NCI-H524 (cell line): ENCODE measurements at places on chromosomes 7 and 10.

GRCh38 chr10:122280156-122280555 is 9.1 kb downstream of the BTBD16 start:
- no peak for DNase-seq

DNA sequence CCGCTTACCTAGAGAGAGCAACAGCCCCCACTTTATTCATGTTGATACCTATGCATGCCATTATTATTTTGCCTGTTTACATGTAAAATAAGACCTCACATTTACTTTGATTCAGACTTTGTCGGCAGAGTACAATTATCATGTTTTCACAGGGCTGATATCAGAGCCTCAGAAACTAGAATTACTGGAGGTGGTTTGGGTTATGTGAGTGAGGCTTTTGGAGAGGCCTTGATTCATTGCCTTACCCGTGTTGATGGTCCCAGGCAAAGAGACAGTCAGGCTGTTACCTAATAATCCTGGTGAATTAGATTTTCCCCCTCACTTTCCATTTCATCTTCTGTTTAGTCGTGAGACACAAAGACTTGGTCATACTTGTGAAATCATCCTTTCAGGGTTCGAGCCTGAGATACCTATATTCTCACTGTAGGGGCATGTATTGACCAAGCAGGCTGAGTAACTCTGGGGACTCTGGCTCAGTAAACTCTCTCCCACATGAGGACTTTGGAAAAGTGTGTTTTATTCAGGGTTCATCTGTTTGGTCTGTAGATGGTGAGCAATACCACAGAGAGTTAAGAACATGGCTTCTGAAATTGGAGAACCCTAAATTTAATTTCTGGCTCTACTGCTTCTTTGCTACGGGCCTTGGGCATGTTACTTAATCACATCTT is 150.9 kb downstream of the CELF2 start:
- no peak for DNase-seq

GRCh38 chr7:142645777-142646176 is 103.5 kb upstream of the PRSS1 start:
- DNase-seq = no peak

DNA sequence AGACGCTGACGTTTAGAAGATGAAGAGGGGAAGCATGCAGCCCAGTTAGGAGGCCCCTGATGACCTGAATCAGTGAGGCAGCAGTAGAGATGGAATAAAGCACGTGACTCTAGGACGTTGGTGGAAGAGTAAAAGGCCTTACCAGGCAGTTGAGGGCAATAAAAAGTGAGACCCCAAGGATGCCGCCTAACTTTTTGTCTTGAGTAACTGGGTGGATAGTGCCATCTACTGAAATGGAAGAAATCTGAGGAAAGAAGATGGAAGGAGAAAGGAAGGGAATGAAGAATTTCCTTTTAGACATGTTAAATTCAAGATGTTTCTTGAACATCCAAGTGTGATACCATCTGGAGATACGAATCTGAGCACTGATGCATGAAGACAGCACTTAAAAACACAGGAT is 220.0 kb upstream of the LRRN3 start:
- DNase-seq = peak; percentile 54

GRCh38 chr7:155846156-155846555 is 33.9 kb upstream of the SHH start:
- no peak for DNase-seq

DNA sequence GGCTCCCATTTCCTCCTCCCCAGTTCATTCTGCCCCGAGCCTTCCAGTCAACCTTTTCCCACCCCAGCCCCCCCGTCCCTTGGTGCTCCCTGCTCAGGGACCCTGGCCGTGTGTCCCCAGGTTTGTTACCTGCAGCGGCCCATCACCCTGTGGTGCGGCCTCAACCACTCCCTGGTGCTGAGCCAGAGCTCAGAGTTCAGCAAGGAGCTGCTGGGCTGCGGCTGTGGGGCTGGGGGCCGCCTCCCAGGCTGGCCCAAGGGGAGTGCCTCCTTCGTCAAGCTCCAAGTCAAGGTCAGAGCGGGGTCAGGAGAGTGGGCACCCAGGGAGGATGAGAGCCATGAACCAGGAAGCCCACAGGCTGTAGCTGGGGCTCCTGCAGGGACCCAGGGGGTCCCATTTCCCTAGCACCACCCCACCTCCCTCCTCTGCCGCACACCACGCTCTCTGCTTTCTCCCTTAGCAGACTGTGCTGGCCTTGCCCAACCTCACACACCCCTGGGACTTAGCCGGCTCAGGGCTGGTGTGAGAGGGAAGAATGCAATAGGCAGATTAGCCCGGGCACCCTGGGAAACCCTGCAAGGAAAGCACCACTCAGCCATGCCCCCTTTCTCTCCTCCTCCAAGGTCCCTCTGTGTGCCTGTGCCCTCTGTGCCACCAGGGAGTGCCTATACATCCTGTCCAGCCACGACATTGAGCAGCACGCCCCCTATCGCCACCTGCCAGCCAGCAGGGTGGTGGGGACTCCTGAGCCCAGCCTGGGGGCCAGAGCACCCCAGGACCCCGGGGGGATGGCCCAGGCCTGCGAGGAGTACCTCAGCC is 2.0 kb upstream of the PCOLCE start:
- DNase-seq = no peak

DNA sequence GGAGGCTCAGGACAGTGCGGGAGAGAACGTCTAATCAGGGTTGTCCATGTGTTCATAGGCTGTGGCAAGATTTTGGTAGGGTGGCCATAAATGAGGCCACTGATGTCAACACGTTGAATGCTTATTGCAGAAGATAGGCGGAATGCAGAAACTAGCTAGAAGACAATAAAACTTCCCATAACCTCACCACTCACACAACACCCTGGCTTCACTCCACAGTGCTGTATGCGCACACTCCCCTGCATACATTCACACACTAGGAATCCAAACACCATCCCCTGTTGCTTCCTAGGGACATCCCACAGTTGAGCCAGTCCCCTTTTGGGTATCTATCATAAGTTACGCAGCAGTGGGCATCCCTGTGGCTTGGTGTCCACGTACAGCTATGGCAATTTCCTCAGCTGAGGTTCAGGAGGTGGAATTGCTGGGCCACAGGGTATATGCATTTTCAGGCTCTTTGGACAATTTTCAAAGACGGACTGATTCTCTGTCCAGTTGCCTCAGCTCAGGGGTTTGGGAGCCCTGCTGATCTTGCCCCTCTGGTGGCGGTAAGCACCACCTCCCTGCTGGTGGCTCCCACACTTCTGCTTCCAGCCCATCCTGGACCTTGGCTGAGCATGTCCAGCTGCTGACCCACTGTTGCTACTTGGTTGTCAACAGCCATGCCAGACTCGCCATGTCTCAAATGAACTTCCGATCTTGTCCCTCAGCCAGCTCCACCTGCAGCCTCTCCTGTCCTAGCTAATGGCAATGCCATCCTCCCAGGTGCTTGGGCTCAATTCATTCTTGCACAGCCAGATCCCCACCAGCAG is 36.4 kb downstream of the CDH23 start:
- DNase-seq = no peak

DNA sequence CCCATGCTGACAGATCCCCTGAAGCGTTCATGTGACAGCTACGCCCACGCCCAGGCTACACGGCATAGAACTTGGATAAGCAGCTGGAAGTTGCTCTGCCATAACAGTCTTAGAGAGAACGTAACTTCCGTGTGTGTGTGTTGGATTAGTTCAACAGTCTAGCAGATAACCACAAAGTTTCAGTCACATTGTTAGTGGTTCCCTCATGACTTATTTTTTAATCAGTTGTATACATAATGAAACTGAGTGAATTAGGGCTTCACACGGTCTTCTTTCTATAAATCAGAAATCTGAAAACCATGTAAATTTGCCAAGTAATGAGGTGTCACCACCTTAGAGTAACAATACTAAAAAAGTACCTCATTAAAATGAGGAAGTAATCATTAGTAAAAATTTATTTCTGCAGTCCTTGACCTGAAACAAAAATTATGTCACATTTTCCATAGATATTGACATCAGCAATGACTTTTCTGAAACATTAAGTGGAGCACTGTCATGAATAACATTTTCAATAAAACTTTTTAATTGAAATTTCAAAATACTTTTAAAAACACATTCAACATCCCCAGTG is 21.7 kb upstream of the MACC1 start:
- no peak for DNase-seq

DNA sequence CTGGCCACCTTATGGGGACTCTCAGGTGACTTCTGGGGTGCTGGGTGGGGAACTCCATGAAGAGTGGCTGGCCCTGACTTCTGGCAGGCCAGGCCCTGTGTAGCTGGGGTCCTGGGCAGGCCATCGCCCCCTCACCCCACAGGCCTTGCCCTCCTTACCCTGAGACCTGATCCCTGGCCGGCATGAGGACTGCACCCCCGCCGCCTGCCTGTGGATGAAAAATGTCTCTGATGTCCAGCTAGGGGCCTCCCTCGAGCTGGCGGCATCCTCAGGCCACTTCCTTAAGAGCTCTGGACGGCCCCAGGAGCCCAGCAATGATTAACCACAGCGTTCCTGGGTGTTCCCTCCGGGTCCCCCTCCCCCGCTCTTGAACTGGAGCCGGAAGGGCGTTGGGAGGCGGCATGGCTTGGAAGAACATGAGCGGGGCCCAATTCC is 31.8 kb upstream of the SHH start:
- no peak for DNase-seq

DNA sequence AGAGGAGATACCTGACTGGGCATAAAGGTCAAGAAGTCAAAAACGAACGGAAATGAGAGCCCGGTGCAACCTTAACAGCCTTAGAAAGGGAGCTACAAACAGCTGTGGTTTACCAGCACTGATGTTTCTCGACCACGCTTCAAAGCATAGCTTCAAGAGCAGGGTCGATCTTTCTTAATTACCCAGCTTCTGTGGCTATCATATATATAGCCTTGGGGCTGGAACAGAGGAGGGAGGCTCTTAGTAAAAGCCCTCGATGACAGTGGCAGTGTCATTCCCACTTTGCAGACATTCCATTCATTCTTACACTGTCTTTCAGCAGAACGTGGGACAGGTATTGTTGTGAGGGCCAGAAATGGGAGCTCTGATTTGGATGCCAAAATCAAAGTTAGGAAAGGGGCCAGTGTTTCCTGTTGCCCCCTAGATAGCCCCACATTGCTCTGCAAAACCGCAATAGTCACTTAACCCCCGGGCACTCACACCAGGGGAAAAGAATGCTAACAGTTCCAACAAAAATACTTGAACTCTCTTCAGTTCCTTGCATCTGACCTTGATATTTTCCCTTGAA is 141.5 kb downstream of the MTPAP start:
- no peak for DNase-seq

GRCh38 chr10:42997849-42998165 is 79.1 kb upstream of the RET start:
- DNase-seq = no peak

- no peak for DNase-seq
Observed at GRCh38 chr7:83532219-83532618, 116.7 kb downstream of the SEMA3E start.

DNA sequence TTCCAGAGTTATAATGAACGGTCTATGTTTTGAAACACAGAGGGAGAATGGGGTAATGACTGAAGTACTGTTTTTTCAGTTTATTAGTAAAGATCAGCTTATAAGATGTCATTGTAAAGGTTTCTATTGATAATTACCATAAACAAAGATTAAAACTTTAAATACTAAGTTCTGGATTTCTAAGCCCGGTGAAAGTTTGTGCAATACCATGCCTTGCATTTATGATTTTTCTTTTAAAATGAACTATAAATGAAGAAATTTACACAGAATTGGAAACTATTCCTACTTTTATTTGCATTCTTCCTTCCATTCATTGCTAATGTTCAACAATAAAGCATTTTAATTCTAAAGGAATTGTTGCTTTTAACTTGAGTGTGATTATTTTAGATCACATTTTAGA is 4.9 kb downstream of the MEOX2 start:
- DNase-seq = no peak

GRCh38 chr7:113710310-113711096 is 208.3 kb downstream of the PPP1R3A start:
- DNase-seq = peak; percentile 85

DNA sequence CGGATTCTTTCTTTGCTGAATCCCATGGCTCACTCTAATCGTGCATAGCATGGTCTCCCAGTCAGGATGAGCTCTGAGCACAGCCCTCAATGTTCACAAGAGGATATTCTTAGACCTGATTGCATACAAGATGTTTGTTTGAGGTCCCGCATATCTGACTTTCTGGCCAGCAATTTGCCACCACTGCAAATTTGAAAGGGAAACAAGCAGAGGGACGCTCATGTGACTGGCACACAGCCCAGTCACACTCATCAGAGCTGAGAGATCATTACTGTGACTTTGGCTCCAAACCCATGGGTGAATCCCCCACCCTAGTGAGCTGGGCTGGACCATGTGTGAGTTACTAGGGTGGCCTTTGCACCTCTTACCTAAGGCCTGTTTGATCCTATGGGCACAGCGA is 9.9 kb downstream of the TAS2R41 start:
- no peak for DNase-seq

- DNase-seq = no peak
Observed at GRCh38 chr7:5694221-5694754, 87.2 kb downstream of the RNF216 start.

DNA sequence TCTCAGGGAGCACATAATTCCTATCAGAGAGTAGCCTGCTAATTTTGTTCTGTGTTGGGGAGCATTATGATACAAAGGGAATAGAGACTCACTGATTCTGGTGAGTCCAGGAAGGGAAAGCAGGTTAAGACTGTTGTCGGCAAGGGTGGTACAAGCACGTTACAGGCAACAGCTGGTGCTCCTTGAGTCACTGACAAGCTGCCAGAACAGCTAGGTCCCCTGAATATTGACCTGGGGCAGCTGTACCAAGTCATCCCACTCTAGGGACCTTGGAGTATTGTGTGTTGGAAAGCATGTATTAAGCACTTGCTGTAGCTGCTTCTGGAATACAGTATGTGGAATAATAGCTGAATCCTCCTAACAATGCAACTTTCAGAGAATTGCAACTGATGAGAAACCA is 37.0 kb upstream of the GLCCI1 start:
- DNase-seq = peak; percentile 76

DNA sequence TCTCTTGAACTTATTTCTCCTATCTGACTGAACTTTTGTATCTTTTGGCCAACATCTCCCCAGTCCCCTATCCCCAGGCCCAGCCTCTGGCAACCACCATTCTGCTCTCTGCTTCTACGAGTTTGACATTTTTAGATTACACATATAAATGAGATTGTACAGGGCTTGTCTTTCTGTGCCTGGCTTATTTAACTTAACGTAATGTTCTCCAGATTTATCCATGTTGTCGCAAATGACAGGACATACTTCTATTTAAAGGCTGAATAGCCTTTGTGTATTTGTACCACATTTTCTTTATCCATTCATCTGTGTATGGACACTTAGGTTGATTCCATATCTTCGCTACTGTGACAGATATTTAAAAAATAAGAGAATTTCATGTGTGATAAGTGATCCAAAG is 98.6 kb downstream of the LSMEM1 start:
- DNase-seq = no peak

- no peak for DNase-seq
Observed at GRCh38 chr10:17784688-17785087, 24.5 kb upstream of the MRC1 start.

- DNase-seq = no peak
Observed at GRCh38 chr7:74002474-74003017, 25.4 kb upstream of the ELN start.

DNA sequence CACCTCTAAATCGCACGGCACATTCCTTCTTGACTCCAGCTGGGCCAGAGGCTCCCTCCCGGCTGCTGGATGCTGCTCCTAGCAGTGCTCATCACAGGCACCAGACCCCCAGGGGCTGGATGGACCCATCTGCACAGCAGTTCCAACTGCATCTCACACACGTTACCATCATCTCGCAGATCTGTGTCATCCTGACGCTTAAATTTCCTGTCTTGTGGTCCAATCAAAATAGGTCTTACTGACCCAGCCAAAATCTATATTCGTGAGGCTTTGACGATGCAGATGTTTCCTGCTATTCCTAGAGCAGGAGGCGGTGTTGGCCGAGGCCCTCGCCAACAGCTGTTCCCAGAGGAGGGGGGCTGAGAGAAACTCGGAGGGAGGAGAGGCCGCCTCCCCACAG is 108.0 kb downstream of the MKI67 start:
- no peak for DNase-seq
